ENCODE measurements at places on chromosomes 12 and 14.

DNA sequence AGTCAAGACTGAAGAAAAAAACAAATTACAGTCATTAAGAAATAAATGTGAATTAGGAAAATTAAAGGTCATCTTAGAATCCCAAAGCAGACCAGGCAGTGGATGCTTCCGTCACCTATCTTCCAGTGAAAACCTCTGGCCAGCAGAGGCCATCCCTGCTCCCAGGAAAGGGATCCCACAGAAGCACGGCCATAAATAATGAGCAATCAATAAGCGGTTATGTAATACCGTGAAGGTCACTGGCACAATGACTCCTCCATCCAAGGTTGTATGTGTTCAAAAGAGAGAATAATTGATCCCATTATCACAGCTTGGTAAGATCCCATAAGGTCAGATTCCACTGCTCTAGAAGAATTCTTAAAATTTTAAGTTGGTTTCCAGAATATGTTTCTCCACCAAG lies 85.7 kb downstream of the PPP2R5E start:
- no peak overlapping the region for H3K4me3 ChIP-seq
- H3K4me1 ChIP-seq = no peaks in the 10 kb centered on the region
- H3K27ac ChIP-seq = no peak overlapping the region
- H3K27me3 ChIP-seq = no peaks in the 10 kb centered on the region
- H3K36me3 ChIP-seq = no peaks in the 10 kb centered on the region
- no peak for DNase-seq

GRCh38 chr14:68297876-68298468 lies 478.4 kb downstream of the RAD51B start:
- peaks cover 13% of the 10 kb centered on the region for H3K4me1 ChIP-seq
- no peak overlapping the region for H3K27ac ChIP-seq
- no peaks in the 10 kb centered on the region for H3K27me3 ChIP-seq
- H3K36me3 ChIP-seq = no peaks in the 10 kb centered on the region
- H3K4me3 ChIP-seq = no peak overlapping the region

GRCh38 chr12:127742231-127742630 lies 524.7 kb upstream of the TMEM132C start:
- H3K27ac ChIP-seq = no peak overlapping the region
- no peak overlapping the region for H3K4me3 ChIP-seq
- no peak for DNase-seq
- H3K4me1 ChIP-seq = no peaks in the 10 kb centered on the region
- H3K27me3 ChIP-seq = no peaks in the 10 kb centered on the region

- peak; percentile 76 for DNase-seq
- H3K27ac ChIP-seq = no peak overlapping the region
- peaks cover 11% of the 10 kb centered on the region for H3K4me1 ChIP-seq
- no peak overlapping the region for H3K4me3 ChIP-seq
Observed at GRCh38 chr14:102594514-102595175, 2.2 kb downstream of the RCOR1 start.

DNA sequence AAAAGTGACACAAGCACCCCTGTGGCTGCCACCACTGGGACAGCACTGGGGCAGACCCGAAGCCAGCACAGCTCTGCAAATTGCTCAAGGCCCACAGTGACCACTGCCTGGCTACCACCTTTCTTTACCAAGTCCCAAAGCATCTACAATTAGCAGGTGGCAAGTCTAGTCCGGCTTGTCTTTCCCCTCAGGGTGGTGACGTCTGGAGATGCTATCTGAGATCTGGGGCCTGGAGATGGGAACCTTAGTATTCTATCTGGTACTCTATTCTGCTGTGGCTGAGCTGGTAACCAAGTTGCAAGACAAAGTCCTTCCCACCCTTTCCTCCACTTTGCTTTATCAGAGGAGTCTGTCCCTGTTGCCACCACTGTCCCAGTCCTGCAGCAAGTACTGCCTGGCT lies 1010.1 kb upstream of the FLRT2 start:
- H3K36me3 ChIP-seq = no peaks in the 10 kb centered on the region
- no peaks in the 10 kb centered on the region for H3K27me3 ChIP-seq
- H3K27ac ChIP-seq = no peak overlapping the region
- no peak overlapping the region for H3K4me3 ChIP-seq
- H3K4me1 ChIP-seq = no peaks in the 10 kb centered on the region

DNA sequence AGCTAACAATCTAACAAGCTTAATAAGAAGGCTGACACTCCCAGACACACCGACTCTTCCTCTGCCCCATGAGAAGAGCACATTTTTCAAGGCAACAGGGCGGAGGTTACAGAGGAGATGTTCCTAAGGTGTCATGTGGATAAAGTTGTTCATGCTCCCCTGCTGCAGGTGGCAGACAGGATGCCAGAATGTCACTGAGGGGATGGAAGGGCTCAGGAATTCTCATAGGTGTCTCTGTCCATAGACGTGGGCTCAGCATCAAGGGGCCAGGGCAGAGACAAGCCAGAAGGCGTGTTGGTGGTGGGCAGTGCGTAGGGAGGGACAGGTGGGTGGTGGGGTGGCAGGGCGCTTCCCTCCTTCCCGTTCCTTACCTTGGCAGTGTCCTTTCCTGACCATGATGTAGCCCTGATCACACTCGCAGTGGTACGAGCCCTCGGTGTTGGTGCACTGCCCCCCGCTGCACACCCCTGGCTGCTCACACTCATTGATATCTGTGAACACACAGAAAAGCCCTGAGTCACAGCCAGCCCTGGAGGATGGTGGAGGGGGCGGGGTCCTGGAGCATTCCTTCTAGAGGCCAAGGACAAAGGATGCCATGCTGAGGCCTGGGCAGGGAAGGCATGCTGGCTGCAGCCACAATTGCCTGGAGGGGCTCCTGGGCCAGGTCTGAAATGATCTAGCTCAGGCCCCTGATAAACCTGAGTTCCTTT lies 23.0 kb downstream of the ISCA2 start:
- H3K4me3 ChIP-seq = no peak overlapping the region
- H3K4me1 ChIP-seq = no peaks in the 10 kb centered on the region
- H3K27me3 ChIP-seq = no peaks in the 10 kb centered on the region

DNA sequence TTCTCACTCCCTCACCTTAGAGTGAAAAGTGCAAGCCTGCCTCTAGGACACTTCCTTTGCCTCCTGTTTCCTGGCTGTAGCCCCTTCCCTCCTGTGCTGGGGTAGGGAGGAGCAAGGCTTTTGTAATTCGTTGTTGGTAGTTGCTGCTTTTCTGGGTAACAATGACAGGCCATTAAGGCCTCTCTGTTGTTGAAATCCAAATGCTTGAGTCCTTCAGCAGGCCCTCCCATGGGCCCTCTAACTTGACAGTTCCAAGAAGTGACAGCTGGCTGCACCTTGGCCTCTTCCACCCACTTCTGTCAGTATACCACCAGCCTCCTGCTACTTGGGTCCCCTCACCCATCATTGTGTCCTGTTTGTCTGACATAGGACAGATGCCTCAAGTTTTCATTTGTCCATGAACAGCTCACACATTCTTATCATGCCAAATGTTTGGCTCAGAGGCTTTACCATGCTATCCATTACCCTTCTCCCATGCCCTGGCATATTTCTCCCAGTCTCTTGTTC lies 103.7 kb upstream of the PDE3A start:
- no peaks in the 10 kb centered on the region for H3K36me3 ChIP-seq
- no peak overlapping the region for H3K4me3 ChIP-seq
- H3K27me3 ChIP-seq = no peaks in the 10 kb centered on the region
- no peaks in the 10 kb centered on the region for H3K4me1 ChIP-seq
- no peak overlapping the region for H3K27ac ChIP-seq

GRCh38 chr12:122459211-122459610 lies 36.7 kb upstream of the CLIP1 start:
- no peaks in the 10 kb centered on the region for H3K27me3 ChIP-seq
- H3K27ac ChIP-seq = no peak overlapping the region
- no peak overlapping the region for H3K4me3 ChIP-seq
- H3K4me1 ChIP-seq = no peaks in the 10 kb centered on the region
- no peak for DNase-seq

DNA sequence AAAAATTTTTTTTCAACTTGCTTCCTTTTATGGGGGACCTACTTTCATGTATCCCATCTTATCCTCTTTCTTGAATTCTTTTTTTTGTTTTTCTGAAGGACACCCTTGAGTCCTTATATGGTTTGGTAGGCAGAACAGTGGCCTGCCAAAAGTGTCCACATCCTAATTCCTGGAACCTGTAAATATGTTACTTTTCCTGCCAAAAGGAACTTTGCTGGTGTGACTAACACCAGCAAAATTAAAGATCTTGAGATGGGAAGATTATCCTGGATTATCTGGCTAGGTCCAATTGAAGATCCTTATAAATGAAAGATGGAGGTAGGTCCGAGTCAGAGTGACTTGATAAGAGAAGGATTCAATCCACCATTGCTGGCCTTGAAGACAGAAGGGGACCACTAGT lies 5.3 kb downstream of the NUBPL start:
- no peak overlapping the region for H3K4me3 ChIP-seq
- no peak for DNase-seq
- no peaks in the 10 kb centered on the region for H3K36me3 ChIP-seq
- H3K4me1 ChIP-seq = no peaks in the 10 kb centered on the region
- no peak overlapping the region for H3K27ac ChIP-seq
- H3K27me3 ChIP-seq = no peaks in the 10 kb centered on the region

DNA sequence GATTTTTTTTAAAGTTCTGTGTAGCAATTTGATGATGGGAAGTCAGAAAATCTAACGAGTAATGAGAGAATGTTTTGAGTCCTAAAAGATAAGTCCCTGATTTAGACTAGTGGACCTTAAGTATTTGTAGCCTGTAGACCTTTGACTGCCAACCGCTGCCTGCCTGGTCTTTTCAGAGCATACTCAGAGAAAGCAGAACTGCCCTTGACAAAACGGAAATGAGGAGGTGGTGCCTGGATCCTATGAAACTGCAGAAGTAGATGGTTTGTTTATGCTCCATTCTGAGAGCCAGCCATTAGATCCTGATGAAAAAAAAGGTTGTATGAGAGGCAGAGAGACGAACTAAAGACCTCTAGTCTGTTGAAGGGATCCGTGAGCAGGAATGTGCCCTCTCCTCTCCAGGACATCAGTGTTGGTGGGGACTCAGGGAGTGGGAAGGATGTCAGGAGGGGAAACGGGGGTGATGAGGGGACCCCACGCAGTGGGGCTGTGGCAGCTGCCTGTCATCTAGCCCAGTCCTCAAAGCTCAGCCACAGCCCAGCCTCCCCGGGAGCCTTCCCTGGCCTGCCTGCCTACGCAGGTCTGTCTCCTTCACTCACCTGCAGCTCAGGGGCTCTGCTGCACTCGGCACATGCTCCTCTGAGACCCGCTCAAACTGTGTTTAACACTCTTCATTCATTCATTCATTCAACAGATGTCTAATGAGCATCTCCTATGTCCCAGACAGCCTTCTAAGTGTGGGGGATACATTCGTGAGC lies 447.5 kb downstream of the AACS start:
- H3K27ac ChIP-seq = no peak overlapping the region
- no peaks in the 10 kb centered on the region for H3K4me1 ChIP-seq
- H3K36me3 ChIP-seq = no peaks in the 10 kb centered on the region
- DNase-seq = no peak
